Stimulated activated CD8-positive, alpha-beta memory T cell treated with anti-CD3 and anti-CD28 coated beads, Interleukin-4, amount 100 ng/mL, for 48 hours (primary cell): ENCODE measurements at places on chromosomes 6 and 20.

DNA sequence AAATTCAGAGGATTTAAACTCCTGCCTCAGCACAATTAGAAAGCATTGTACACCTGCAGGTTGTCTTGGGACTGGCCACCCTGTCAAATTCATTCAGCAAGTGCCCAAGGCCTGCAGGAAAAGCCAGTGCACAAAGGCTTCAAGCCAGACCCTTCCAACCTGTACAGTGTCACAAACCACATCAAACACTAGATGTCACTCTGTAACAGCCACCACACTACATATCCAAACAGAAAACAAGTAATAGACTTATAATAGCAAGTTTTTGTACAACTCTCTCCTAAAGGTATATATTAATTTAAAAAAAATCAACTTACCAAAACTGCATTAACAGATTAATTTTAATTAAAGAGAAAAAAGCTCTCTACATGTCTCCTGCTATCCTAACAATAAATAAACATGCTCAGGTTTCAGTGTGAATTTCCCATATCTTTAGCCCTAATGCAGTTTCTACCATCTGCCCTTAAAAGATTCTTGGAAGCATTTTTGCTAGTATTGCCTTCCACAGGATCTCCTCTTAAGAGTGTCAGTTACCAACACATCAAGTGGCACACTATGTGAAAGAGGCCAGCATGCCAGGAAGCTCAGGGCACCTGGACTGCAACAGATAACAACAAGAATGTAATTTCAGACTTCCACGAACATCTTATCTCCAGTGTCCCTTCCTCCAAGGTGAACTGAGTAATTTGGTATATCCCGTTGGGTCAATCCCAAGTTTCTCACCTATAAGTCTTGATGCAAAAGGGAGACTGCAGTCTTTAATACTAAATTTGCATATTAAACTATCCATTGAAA, 47.5 kb downstream of the RALGAPA2 start:
- no peak for DNase-seq

GRCh38 chr20:13331536-13331935, 110.5 kb downstream of the ISM1 start:
- DNase-seq: no peak

- no peak for DNase-seq
These were observed 47.7 kb downstream of the PYGB start for GRCh38 chr20:25295386-25296093.

DNA sequence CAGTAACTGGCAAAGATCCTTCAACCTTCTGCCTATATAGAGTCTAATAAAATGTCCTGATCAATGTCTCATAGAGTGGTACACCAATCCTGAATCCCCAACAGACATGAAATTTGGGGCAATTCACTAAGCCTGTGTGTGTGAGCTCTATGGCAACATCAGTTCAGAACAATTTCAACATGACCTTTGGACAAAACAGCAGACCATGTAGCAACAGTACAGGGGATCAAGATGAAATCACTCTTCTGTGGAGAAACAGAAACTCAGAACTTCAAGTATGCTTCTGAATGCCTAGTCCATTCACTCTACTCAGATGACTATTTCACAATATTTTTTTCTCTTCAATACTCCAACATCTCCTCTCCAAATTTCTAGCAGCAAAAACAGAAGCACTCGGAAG, 49.1 kb upstream of the OPRM1 start:
- no peak for DNase-seq

DNA sequence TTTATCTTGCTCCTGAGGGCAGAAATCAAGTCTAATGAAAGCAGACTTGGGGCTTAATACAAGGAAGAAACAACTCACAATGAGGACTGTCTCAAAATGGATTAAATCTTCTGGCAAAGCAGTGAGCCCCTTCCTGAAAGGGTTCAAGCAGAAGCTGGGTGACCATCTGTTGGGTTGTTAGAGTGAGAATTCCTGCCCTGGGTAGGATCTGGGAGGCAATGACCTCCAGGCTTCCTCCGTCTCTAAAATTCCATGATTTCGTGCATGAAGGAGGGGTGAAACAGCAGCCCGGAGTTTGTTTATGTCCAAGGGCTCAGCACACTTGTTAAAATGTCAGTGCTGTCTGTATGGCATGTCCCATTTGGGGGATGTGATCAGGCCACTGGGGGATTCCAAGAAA, 64.0 kb upstream of the KCNK16 start:
- DNase-seq: no peak

GRCh38 chr20:37885593-37886503, 17.1 kb upstream of the VSTM2L start:
- no peak for DNase-seq

DNA sequence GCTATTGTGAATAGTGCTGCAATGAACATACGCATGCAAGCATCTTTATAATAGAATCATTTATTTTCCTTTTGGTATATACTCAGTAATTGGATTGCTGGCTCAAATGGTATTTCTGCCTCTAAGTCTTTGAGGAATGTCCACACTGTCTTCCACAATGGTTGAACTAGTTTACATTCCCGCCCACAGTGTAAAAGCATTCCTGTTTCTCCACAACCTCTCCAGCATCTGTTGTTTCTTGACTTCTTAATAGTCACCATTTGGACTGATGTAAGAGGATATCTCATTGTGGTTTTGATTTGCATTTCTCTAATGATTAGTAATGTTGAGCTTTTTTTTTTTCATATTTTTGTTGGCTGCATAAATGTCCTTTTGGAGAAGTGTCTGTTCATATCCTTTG, 208.7 kb downstream of the PHF3 start:
- DNase-seq: no peak
